ENCODE measurements at places on chromosomes 13 and 19.

GRCh38 chr19:43316591-43317319, 36.7 kb upstream of the CD177 start:
- peak; percentile 87 for DNase-seq

DNA sequence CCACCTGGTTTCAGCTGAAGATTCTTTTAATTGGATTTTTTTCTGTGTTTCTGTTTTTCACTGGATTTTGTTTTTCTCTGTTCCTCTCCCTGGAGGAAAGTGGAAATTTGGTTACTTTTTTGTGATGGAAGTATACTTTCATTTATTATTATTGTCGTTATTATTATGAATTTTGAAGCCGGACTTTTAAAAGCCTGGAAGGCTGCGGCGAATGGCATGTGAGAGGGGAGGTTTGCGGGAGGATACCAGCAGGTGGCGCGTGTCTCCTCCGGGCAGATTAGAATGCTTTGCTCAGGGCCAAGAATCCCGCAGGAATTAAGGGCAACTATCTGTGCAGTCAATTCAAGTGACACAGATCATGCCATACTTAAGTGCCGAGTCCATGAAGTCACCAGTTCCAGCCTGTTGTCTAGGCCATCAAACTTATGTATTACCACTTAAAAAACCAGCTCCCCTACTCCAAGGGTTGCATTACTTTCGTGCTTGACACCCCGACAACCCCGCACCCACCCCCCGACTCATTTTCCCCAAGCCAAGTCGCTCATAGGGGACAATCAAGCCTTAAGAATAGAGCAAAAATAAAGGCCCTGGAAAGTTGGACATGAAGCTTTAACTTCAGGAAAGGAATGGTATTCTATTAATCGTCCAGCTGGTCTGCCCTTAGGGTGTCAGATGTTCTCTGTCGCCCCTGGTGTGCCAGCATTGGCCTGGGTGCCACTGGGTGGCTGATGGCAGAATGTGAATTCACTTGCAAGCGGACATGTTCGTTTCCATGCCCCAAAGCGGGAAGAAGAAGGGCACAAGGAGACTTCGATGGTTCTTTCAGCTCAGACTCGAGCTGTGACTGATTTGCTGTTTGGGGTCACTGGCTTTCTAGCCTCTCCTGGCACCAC, 1.3 kb upstream of the LRCH1 start:
- DNase-seq: peak; percentile 80

- DNase-seq: no peak
Measured at GRCh38 chr13:101397742-101398141, 18.6 kb downstream of the NALCN start.

DNA sequence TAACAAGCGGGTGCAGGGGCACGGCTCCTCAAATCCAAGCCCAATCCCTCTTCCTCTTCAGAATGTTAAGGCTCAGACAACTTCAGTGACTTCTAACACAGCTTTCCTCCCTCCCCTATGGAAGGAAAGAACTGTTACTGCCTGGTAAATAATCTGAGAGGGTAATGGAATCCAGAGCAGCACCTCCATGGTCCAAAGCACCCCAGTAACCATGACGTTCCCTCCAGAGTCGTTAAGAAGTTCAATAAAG, 969 bp downstream of the AKT2 start:
- DNase-seq: no peak

- no peak for DNase-seq
Measured at GRCh38 chr13:99320693-99321481, 13.7 kb upstream of the GPR183 start.

DNA sequence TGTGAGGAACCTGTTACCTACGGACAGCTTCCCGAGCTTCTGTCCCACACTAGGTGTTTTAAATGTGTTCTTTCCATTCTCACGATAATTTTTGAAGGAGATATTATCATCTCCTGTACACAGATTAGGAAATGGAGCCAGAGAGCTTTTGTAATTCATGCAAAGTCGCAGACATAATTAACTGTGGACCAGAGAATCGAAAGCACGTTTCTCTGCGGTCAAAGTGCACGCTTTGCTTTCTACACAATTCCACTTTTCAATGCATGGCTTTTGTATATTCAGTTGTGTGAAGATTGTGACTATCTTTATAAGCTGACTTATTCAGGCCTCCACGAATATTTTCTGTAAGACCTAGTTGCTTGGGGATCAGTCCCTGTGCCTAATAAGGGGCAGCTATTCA, 81.7 kb upstream of the SLC10A2 start:
- no peak for DNase-seq

DNA sequence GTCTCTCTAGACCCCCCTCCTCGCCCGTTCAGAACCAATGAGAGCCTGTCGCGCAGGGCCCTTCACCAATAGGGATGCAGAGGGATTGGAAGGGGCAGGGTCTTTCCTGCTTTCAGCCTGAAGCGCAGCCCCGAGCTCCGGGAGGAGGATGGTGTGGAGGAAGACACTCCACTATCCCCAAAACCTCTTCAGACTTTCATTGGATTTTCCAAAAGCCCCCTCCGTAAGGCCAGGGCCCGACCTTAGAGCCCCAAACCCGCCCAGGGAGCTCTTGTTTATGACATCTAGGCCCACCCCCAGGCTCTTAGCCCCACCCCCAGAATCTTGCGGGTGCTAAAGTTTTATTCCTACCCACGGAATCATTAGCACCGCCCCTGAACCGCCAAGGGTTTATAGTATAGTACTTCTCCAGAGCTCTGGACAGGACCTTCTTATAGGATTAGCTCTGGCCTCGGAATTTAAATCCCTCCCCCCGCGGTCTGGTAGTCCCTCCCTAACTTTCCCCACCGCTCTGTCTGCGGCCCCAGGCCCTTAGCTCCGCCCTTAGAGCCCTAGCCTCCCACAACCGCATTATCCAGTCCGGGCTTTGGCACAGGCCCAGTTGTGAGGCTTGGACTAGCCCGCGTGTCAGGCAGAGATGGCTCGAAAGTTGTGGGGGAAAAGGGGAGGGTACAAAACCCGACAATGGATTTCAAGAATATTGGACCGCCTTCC, 6.6 kb upstream of the EML2 start:
- DNase-seq: peak; percentile 90

DNA sequence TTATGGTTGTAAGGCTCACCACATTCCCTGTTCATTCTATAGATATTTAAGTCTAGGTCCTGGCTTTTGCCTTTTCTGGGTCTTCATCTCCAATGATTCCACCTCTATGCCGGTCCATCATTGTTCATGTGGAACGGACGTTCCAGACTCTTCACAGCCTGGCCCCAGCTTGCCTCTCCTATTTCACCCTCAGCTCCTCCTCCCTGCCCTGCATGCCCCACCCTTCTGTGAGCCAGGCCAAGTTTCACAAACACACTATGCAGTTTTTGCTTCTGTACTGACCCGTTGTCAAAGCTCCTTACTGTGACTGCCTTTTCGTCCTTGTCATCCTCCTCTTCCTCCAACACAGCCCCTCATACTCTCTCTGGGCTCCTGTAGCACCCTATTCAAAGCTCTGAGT, 31.3 kb downstream of the TEX26 start:
- DNase-seq: no peak

DNA sequence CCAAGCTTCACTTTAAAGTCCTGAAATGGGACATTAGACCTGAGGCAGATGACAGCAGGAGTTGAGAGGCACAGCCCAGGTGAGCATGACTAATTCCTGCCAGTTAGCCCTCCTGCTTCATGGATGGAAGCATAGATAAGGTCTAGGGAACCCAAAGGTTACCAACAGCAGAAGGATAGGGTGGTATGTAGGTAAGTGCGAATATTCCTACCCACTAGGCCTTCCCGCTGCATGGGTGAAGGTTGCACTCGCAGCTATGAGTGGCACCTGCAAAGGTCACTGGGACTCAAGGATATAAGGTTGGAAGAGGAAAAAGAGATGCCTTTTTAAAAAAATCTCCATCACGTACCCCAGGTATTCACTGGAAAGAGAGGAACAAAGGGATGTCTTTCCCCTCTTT, 12.2 kb upstream of the MLLT1 start:
- no peak for DNase-seq

DNA sequence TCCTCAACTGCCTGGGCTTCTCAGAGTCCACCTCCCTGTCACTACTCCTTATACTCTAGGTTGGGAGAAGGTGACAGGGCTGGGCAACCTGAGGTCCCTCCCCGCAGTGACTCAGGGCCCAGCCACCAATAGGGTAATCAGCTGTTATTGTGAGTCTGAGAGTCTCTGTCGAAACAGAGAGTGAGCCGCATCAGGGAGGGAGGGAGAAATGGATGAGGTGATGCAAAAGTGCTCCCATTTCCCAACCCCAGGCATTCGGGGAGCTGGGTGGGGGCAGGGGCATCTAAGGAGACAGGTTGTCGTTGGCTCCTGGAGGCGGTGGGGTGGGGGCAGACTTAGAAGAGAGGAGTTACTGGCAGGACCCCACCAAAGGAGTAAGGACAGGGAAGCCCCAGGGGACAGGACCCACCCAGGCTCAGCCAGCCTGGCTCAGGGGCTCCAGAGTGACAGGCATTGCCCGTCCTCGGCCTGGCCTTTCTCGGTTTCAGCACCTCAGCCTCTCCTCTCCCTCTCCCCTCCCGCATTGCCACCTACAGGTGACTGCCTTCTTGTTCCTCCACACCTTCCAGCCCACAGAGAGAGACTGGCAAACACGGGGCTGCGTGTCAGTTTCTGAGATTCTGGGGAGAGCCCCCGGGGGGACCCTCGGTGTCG, at the start of gene DMKN:
Gene DMKN, minus strand, starts transcription at position 22 of the 654 bp plus-strand sequence. CDS start 174 bp downstream, outside the sequence.
- DNase-seq: no peak

DNA sequence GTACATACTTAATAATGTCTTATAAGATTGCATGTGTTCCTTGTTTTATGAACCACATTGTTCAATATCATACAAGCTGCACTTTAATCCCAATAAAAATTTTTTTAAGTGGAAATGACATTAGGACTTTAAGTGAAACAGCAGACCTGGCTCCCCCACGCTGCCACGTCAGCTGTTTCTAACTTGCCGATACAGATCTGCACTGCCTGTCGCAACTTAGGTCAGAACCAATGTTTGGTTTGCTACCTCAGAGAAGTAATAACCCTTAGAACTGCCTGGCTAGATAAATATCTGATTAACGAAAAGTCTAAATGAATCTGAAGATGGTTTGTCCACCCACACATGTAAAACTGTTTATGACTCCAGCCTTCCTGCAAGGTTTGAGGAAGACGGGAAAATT, 327.5 kb upstream of the DACH1 start:
- no peak for DNase-seq

DNA sequence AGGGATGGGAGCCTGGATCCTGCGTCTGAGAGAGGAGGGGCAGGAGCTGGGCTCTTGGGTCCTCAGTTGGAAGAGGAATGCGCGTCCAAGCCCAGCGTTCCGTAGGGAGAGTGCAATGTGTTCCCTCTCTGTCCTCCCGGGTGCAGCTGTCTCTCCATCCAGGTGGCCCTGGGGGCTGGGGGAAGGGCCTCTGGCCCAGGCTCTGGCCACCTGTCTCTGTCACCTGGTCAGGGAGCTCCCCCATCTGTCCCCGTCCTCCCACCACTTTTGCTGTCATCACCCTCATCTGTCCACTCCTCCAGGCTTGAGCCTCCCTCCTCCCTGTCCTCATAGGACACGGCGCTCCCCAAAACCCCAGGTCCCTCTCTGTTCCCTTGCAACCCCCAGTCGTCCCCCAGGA, 3.7 kb upstream of the SBK2 start:
- no peak for DNase-seq

DNA sequence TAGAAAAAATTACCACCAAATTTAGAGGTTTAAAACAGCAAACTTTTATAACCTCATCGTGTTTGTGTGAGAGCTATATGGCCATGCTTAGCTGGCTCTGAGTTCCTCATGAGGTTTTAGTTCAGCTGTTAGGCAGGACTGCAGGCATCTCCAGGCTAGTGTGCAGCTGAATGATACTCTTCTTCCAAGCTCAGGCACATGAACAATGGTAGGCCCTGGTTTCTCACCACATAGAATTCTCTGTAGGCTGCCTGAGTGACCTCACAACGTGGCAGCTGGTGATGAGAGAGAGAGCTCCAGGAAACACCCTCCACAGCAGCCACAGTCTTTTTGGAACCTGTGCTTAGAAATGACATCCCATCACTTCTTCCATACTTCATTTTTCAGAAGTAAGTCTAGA, 540.6 kb upstream of the MIR17HG start:
- DNase-seq: no peak

- no peak for DNase-seq
Measured at GRCh38 chr13:25570185-25570584, 198.4 kb downstream of the ATP8A2 start.

DNA sequence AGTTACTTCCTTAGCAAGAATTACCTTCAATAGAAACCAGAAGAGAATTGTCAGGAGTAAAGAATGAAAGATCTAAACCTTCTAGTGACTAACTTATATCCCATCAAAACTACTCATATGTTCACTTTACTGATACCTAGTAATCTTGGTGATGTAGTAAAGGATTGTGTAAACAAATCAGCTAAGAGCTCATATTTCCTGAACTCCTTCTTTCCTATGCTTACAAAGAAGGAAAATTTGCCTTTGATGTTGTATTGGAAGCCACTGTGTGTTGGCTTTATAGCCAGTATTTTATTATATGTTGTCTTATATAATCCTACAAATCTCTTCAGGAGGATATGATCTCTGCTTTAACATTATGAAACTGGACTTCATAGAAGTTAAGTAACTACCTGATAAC, 671.0 kb downstream of the PCDH9 start:
- DNase-seq: no peak

GRCh38 chr19:44745341-44745831, 3.1 kb upstream of the BCL3 start:
- DNase-seq: no peak

- DNase-seq: no peak
Measured at GRCh38 chr19:3409346-3410064, 43.1 kb downstream of the NFIC start.

- DNase-seq: no peak
Measured at GRCh38 chr19:52211203-52211602, 21.4 kb downstream of the PPP2R1A start.

- peak; percentile 89 for DNase-seq
Measured at GRCh38 chr19:4597975-4598671, 38.6 kb upstream of the SEMA6B start.

DNA sequence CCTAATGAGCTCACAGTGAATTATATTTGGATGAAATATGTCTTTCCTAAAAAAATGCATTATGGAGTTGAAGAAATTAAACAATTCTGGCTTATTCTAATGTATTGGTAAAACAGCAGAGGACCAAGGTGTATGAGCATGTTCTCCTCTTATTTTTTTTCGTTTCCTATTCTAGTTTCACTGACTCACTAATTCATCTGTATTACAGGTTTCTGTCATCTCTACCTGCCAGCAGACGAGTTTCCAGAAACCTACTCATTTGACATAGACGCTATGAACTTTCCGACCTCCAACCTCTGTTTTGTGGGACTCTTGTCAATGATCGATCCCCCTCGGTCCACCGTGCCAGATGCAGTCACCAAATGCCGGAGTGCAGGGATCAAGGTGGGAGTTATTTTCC, 20.3 kb downstream of the ATP12A start:
- DNase-seq: no peak

Measured in ecto neural progenitor cell (in vitro differentiated cells).